H9 (cell line): ENCODE measurements at places on chromosomes 5 and 9.
A peak's percentile ranks its signal among the peaks of the same experiment; 100 is the strongest.

DNA sequence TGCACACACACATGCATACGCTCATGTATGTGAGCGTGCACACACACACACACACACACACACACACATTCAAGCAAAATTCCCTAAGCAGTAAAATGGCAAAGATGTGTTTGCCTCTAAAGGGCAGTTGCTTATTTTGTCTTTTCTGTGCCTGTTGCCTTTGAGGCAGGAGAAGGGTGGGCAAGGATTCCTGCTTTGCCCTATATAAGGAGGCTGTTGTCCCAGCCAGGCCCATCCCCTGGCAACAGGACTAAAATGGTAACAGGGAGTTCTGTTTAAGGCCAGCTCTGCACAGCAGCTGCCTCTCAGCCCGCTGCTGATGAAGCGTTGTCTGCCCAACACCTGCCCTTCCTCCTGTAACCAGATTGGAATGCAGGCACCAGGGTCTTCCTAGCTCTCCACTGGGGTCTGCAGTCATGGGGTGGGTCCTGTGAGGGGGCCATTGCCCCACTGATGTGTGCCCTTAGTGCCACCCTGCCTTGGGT is 64.4 kb downstream of the PPARGC1B start:
- DNase-seq, result no peak

- DNase-seq, result no peak
Measured at GRCh38 chr5:34918025-34918424, 2.5 kb downstream of the BRIX1 start.

GRCh38 chr5:111935009-111935408 is 178.0 kb upstream of the NREP start:
- DNase-seq, result no peak

GRCh38 chr9:116202219-116202912 is 48.8 kb downstream of the PAPPA start:
- DNase-seq, result no peak

- no peak for DNase-seq
Measured at GRCh38 chr9:35763803-35764202, 9.7 kb upstream of the MSMP start.

- no peak for DNase-seq
Measured at GRCh38 chr5:119285070-119285916, 70.5 kb upstream of the TNFAIP8 start.

- no peak for DNase-seq
Measured at GRCh38 chr5:84265130-84265529, 119.5 kb downstream of the EDIL3 start.

DNA sequence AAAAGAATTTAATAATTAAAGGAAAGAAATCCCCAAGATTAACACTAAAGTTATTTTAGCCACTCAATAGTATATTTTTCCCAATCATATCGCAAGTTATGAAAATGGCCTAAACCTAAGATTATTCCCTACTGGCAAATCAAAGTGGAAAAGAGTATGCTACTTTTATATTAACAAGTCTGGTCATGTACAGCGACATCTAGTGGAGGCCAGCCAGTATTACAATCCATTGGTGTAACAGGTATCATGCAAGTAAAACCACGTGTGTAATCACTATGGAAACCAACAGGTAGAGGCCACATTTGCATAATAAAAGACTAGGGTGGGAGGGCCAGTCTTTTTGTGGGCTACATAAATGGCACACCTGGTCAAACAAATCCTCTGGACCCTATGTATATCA is 976.4 kb upstream of the CDH9 start:
- no peak for DNase-seq

DNA sequence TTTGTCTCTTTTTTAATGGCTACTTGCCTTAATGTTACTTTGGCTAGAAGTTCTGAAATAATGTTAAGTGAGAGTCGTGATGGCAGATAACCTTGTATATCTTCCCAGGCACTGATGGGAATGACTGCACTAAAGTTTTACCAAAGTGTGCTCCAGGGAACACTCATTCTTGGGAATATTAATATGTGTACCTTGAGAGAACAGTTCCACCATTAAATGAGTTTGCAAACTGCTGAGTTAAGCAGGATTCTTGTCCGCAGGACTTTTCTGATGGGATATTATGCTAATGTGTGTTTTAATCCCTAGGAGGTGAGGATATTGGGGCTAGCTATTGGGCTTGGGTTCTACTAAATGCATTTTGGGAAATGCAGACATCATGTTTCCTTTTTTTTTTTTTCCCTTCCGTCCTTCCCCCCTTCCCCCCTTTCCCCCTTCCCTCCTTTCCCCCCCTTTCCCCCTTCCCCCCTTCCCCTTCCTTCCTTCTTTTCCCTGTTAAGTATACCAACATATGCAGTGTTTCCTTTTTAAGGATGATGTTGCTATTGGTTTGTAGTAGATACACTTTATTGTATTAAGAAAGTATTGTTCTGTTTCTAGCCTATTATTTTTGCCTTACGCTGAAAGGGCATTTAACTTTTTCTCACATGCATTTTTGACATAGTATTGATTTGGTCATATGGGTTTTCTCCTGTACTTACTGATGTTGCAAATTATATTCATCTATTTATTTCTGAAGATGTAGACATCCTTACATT is 15.5 kb downstream of the ZBTB34 start:
- no peak for DNase-seq

GRCh38 chr9:128143525-128144238 is 5.6 kb upstream of the LCN2 start:
- no peak for DNase-seq

GRCh38 chr5:56161927-56162326 is 71.2 kb downstream of the ANKRD55 start:
- DNase-seq, result no peak

- DNase-seq, result no peak
Measured at GRCh38 chr5:66247176-66247960, 103.3 kb downstream of the SREK1 start.

- DNase-seq, result no peak
Measured at GRCh38 chr5:78187172-78187571, 107.3 kb downstream of the AP3B1 start.

DNA sequence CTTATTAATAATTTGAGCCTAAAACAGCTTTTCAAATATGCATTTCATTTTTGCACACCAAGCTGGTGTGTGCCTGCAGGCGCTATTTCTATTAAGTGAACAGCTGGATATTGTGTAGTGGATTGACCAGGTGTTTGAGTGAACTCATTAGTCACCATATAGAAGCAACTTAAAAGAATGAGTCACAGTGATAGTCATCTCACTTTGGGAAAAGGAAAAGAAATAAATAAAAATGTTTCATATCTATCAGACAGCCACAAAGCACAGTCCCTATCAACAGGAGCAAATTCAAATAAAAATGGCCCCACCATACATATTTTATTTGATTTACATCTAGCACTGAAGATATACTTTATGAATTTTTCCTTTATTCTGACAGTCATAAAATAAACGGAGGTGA is 456.5 kb upstream of the CDH9 start:
- DNase-seq, result no peak

DNA sequence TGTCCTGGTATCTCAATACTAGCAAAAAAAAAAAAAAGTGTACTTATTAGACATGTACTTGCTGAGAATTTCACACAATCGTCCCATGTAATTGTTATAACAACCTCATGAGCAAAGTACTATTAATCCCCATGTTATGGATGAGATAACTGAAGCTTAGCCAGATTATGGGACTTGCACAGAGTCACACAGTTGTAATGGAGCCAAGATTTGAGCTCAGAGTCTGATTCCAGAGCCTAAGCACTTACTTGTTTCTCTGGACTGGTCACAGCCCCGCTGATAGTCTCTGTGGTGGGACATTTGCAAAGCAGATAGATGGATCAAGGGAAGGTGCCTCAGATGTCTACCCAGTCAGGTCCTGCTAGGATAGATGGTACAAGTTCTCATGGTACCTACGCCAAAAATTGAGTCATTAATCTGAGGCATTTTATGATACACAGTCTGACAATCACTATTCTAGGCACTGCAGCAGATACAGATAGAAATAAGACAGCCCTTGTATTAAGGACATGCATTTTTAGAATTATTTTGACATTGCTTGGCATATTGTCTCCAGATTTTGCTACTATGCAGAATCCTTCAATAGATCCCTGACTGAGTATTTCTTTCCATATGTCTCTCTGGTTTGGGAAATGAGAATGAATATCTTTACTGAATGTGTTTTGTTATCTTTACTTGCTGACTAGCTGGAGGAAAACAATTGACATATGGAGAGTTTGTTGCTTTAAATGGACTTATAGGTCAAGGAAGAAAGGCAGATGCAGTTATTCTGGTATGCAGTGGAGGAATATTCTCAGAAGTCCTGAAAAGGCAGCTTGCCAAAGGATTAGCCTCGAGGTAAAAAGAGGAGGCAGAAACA is 149.5 kb downstream of the ADAMTSL1 start:
- DNase-seq, result no peak

DNA sequence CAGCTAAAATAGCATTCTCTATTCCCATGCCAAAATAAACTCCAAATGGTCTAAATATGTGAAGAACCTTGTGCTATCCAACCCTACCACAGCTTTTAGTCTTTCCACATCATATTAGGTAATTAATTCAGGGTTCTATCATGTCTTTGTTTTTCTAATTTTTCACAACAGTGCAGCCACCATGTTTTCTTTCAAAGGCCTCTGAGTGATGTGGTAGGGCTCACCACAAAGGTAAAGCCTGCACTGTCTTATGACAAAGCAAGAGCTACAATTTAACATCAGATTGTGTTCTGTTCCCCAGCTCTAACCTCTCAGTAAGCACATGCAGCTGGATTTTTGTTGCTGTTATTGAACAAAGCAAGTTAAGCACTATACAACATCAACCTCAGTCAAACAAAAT is 52.4 kb downstream of the MEF2C start:
- DNase-seq, result no peak

DNA sequence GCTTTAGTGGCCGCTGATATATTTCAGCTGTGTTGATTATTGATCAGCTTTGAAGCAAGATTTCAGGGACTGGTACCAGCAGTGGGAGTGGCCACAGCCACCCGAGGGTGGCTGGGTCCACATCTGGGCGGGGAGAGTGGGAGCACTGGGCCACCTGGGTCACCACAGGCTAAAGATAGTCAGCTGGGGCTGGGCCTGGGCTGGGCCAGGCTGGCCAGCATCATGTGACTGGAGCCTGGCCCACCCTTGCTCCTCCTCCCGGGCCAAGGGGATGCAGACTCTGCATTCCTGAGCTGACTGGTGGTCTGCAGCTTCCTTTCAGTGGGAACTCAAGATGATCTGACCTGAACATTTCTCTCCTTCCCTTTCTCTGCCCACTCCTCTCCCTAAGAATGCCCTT is 27.1 kb downstream of the LARP1 start:
- DNase-seq, result peak; percentile 52

DNA sequence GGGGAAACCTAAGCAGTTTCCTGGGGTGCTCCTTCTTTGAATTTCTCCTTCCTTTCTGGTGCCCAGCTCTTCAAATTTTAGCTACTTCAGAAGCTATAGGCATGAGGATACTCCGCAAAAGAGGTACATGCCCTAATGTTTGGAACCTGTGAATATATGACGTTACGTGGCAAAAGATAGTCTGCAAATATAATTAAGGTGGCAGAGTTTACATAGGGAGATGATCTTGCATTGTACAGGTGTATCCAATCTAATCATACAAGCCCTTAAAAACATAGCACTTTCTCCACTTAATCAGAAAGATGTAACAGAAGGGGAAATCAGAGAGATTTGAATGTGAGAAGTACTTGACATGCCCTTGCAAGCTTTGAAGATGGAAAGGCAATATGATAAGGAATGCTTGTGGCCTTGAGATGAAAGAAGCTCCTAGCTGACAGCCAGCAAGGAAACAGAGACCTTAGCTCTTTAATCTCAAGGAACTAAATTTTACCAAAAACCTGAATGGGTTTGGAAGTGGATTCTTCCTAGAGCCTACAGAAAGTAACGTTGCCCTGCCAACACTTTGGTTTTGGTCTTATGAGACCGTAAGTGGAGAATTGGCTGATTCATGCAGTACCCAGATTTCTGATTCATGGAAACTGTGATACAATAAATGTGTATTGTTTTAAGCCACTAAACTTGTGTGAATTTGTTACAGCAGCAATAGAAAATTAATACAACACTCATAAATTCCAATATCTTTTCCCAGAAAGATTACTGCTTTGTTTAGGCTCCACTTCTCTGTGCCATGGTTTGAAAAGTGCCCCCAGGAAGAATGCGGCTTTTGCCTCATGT is 268.4 kb downstream of the FAM170A start:
- no peak for DNase-seq

DNA sequence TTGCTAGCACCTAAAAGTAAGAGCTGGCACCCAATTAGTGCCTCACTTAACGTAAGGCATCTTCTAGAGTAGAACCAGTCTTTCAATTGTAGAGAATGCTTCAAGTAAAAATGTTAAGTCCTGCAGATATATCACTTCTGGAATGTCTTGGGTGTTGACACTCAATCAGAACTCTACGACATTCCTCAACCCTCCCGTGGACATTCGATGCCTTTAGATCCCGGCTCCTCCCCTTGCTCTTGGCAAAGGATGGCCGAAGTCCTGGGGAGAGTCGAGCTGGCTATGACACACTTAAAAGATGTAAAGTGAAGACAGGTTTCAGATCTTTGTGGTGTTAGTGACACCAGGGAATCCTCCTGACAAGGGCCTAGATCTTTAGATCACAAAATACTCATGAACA is 87.5 kb upstream of the ERCC6L2 start:
- DNase-seq, result no peak

DNA sequence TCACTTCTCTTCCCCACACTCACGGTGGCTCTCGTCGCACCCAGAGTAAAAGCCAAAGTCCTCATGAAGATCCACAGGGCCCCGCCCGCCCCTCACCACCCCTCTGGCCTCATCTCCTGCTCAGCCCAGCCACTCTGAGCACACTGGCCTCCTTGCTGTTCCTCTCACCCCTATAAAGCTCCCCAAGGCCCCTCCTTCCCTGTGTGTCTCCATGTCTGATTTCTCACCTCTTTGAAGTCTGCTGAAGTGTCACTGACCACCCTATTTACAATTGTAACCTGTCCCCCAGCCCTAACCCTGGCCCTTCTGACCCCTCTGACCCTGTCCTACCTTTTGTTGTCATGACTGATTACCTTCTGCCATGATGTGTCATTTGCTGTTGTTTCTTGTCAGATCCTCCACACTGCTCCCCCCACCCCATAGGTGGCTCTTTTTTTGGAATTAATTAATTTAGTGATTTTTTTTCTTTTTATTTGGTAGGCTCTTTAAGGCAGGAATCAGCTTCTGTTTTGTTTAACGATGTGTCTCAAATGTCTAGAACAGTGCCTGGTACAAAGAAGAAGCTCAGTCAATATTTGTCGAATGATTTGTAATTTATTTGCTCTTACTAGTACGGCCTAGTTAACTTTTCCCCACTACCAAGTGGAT is 90.2 kb downstream of the IQGAP2 start:
- DNase-seq, result no peak

DNA sequence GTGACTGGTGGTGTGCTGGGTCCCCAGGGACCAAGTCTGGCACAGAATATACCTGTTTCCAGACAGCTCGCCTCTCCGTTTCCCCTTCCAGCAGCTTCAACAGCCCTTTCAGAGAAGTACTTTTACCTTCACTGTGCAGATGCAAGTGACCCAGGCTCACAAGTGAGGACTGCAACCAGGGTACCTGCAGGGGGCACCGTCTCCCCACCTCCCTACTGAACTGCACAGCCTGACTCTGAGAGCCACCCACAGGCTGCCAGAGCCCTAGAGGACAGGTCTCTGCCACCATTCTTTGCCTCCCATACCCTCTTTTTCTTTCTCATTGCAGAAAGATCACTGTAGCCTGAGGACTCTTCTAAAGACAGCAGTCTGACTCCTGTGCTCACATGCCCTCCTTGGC is 15.4 kb downstream of the IL9 start:
- DNase-seq, result peak; percentile 80

- DNase-seq, result no peak
Measured at GRCh38 chr5:33479311-33479710, 38.5 kb downstream of the TARS1 start.
